HCT116 (cell line): ENCODE measurements at places on chromosomes 13 and 19. TPM values are rescaled to one million over a fixed set of nuclear protein-coding genes. Genes with fewer than 3 reads are reported as not detected.

DNA sequence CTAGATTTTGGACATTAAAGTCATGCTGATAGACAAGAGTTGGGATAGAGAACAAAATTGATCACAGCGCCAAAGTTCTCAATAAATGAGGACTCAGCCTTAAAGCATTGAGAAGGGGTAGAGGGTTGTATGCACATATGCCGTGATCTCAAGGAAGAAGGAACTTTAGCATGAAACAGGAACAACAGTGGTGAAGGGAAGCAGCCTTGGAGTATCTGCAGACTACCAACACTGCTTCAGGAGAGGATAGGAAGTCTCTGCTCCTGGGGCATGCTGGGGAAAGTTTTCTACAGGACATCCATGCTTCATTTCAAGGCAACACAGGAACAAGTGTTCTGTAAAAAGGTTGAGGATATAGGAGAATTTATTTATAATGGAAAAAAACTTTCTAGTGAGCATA is 111.9 kb upstream of the MLNR start:
- DNase-seq, result no peak

GRCh38 chr19:3683405-3684053 is 16.7 kb downstream of the PIP5K1C start:
- no peak for DNase-seq

GRCh38 chr19:55659822-55660221 is 5.0 kb downstream of the U2AF2 start:
- no peak for DNase-seq

DNA sequence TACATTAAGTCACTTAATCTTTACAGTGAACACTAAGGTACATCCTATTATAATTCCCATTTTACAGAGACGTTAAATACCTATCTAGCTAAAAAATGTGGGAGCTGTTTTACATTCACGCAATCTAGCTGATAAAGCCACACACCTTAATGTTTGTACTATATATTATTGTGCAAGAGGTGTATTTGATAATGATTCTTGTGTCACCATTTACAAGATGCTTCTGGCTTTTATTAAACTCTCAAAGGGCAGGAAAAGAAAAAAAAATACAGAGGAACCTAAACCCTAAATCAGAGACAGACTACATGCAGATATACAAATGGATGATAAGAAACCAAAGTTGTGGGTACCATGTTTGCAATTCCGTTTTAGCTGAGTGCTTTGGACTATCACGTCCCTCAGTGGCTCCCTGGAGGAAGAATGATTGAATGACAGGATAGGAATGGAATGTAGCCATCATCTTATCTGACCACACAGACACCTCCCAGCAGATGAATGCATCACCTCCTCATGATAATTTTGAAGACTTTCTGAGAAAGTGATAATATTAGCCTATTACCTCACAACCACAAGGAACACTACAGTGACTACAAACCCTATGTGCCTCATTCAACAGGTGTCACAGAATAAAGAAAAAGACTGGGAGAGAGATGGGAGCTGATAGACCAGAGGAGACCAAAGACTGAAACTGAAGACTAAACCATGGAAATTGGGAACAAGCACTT is 230.5 kb upstream of the SERP2 start:
- DNase-seq, result peak; percentile 47

DNA sequence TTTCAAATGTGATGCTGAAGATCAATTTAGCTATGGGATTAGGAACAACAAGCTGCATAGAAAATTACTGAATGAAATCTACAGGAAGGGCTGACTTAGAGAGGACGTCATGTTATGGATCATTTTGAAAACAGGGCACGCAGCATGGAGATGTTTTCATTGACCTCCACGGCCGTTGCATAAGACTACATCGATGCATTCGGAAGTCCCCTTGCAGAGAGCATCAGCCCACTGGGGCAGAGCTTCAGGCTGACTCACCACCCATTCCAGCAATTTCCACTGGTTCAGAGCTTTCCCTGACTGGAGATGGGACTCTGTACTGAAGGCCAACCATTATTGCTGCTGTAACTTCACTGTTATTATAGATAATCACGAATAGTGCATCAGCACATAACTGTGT is 305.3 kb downstream of the IRS2 start:
- DNase-seq, result no peak

GRCh38 chr13:50692396-50692915 is 151.0 kb downstream of the DLEU7 start:
- no peak for DNase-seq

DNA sequence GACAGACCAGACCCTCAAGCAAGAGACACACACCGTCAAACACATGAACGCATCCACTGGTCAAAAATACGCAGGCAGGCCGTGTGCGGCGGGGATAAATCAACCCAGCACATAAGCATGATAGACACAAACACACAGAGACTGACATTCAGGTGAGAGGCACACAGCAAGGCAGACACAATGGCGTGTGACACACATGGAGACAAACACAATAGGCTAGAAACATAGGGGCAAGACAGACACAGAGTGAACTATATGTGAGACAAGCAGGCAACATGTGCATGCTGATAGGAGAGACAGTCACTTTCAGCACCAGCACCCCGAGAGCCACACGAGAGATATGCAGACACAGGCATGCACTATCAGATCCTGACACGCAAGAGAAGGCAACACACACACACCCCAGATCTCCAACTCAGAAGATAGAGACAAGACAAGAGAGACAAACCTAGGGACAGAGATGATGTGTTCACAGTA is 6.9 kb upstream of the JUNB start:
- DNase-seq, result no peak

DNA sequence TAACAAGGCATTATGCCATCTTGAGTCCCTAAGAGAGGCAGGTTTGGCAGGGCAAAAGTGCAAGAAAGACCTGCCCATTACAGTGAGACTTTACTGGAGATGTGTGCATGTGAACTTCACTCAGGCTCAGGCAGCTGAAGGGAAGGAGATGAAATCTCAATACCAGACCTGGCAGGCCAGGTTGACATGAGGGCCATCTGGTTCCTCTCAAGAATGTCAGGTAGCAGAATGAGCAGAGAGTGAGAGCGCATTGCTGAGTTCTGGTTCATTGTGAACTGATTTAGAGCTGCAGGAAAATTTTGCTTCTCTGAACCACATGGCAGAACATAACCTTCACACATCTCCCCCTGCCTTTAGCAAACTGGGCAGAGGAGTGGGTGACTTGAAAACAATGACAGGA is 406.3 kb downstream of the GPC5 start:
- DNase-seq, result no peak

DNA sequence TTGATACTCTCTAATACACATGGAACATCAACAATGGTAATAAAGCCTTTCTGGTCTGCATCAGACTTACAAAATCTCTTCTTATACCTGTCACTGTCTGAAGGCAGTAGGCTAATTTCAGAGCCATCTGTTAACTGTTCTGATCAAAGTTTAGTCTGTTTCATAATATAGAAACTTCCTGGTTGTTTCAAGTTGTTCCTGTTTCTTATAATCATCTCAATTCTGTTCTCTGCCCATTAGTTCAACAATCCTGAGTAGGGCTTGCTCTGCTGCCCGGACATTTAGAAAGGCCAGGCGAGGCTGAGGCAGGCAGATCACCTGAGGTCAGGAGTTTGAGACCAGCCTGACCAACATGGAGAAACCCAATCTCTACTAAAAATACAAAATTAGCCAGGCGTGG is 5.4 kb upstream of the ZSCAN5A start:
- no peak for DNase-seq

- no peak for DNase-seq
These were observed 61.2 kb upstream of the EDNRB start for GRCh38 chr13:77979721-77980385.

DNA sequence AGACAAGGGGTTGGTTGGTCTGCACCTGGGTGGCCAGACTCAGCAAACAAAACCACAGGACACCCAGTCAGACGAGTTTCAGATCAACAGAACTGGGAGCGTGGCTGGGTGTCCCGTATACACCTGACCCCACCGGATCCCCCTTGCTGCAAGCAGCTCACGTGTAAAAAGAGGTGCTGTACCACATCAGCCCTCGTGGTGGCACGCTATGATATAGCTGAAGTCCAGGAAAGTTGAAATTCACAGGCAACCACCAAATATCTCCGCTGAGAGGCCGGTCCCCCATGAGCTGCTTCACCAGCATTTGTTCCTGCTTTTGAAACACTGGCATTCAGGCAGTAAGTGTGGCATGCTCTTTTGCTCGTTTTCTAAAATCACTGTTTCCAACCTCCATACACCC is 92.3 kb downstream of the TUBA3C start:
- no peak for DNase-seq

DNA sequence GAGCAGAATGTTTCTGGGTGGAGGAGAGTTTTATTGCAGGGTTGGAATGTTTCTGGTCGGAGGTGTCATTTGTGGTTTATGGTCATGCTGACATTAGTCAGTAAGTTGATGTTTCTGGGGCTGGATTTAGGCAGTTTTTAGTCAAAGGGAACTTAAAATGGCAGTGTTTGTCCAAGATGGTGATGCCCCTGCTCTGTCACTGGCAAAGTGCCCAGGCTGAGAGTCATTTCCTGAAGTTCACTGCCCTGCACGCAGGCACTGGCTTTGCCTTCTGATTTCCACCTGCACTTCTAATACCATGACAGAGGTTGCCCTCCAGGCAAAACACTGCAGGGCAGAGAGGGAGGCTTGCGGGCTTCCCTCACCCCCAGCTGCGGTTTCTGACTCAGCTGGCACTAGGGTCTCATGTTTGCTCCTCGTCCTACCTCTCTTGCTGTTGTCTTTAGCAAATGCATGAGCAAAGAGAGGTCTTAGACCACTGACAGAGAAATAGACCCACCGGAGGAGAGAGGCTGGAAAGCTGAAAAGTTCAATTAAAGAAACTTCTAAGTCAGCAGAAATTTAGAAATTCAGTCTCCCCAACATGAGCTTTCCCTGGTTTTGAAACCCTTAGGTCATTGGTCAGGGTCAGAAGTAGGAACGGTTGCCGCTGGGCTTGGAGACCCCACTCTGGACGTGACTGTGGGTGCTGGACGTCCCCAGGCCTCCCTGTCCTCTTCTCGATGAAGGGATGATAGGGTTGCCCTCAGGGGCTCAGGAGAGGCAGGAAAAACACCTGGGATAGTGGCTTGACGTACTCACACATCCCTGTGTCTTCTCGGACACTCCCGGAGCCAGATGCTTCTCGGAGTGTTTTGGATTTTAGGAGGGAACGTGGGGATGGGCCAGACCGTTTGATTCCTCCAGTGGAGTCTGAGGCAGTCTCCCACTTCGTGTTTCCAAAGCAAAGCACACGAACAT is 26.3 kb downstream of the TMEM255B start:
- DNase-seq, result peak; percentile 48

GRCh38 chr19:58492265-58492664 is 16.1 kb downstream of the ZNF446 start:
- no peak for DNase-seq

- no peak for DNase-seq
These were observed 9.7 kb downstream of the ELAVL1 start for GRCh38 chr19:7995810-7996158.

DNA sequence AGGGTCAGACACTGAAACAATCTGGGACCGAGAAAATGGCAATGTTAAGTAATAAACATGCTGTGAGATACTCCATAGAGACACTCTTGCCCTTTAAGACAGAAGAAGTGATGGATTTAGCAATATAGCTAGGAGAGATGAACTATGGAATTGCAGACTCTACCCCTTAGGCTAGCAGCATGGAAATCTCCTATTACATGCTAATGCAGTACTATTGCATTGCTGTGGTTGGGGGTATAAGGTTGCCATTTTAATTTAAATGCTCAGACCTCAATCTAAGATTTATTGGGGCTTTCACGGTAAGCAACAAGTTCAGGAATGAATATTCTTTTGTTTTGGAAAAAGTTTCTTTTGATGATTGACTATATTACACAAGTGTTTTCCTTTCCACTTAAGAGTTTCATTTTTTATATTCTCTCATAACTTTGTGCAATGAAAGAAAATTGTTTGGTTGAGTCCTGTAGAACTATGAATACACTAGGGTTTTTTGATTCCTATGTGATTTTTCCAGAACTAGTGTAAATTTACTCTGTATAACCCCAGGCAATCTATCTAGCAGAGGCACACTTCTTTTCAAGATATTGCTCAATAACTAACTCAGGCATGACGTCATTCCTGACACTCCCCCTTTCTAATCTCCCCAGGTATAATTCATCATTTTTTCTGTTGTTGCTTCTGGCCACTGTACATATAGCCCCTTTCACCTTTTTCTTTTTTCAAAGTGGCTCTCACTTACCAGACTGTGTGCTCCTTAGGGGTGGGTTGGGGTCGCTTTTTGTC is 394.7 kb upstream of the KLF12 start:
- DNase-seq, result no peak

DNA sequence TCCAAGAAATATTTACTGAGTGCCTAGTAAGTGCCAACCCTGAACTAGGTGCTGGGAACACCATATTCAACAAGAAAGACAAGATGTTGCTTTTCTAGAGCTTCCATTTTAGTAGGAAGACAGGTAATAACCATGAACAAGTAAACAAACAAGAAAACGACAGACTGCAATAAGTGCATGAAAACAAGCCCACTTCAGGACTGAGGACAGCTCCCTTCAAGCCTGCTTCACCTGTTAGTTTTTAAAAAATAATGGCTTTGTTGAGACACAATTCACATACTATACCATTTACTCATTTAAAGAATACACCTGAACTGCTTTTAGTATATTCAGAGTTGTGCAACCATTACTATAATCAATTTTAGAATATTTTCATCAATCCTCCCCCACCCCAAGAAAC is 30.4 kb downstream of the CYP4F22 start:
- no peak for DNase-seq

GRCh38 chr19:1064661-1065605 is 2.0 kb upstream of the ARHGAP45 start:
- DNase-seq, result peak; percentile 56

DNA sequence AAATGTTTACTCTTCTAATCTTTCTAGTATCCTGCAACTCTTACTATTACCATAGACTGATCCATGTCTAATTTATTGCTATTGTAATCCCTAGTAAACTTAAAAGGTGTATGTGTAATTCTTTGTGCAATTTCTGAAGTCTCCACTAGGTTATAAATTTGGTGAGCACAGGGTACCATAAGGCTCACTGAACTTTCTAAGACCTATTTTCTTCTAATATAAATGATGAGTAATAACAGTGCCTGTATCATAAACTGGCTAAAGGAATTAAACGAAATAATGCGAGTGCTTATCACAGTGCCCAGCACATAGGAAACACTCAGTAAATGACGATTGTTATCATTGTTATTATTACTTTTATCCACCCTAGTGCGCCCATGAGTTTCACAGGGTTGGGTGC is 119.1 kb downstream of the KLF12 start:
- DNase-seq, result no peak

- DNase-seq, result no peak
These were observed 1.8 kb upstream of the LTBP4 start for GRCh38 chr19:40599331-40599901.

GRCh38 chr13:24052547-24053518 is 107.7 kb upstream of the SPATA13 start:
- no peak for DNase-seq

- no peak for DNase-seq
These were observed 34.3 kb downstream of the N4BP2L2 start for GRCh38 chr13:32504263-32504662.

Gene NAA16
- total RNA-seq, result 19.1 TPM

Gene NEK5
- total RNA-seq, result 1.5 TPM

Gene AMER2
- not detected for total RNA-seq

Gene STAP2
- total RNA-seq, result 2.1 TPM

Gene SYT5
- total RNA-seq, result 2.3 TPM

Gene LENG9
- 9.0 TPM for total RNA-seq

Gene LIM2
- not detected for total RNA-seq

Gene LENG1
- 7.6 TPM for total RNA-seq

Gene SGTA
- 109 TPM for total RNA-seq

Gene ZNF793
- not detected for total RNA-seq

Gene MEIS3
- 35.8 TPM for total RNA-seq

Gene FAM216B
- not detected for total RNA-seq
